ENCODE measurements at places on chromosomes 1 and 21.

GRCh38 chr1:153945795-153946621, 510 bp downstream of the DENND4B start:
- peak; percentile 44 for DNase-seq

DNA sequence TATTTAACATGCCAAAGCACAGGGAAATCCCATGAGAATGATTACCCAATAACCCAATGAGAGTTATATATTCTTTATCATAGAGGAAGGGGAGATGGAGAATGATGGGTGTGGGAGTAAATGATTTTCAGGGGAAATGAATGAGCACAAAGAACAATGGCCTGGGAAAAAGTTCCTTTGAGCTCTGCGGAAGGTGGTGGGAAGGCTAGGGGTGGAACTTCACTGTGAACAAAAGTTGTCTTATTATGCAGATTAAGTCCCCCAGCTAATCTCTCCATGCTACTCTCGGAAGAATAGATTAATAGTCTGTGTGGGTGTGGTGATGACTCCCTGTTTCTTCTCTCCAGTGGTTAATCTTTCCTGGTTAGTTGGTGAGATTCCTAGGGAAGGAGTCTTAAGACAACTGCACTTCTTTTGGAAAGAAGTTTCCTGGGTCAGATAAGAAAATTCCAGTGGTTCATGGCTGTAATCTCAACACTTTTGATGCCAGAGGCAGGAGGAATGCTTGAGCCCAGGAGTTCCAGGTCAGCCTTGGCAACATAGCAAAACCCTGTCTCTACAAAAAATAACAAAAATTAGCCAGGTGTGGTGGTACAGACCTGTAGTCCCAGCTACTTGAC, 71.6 kb downstream of the DNTTIP2 start:
- DNase-seq: no peak

- no peak for DNase-seq
These were observed 79.0 kb downstream of the MRPL37 start for GRCh38 chr1:54278941-54279422.

DNA sequence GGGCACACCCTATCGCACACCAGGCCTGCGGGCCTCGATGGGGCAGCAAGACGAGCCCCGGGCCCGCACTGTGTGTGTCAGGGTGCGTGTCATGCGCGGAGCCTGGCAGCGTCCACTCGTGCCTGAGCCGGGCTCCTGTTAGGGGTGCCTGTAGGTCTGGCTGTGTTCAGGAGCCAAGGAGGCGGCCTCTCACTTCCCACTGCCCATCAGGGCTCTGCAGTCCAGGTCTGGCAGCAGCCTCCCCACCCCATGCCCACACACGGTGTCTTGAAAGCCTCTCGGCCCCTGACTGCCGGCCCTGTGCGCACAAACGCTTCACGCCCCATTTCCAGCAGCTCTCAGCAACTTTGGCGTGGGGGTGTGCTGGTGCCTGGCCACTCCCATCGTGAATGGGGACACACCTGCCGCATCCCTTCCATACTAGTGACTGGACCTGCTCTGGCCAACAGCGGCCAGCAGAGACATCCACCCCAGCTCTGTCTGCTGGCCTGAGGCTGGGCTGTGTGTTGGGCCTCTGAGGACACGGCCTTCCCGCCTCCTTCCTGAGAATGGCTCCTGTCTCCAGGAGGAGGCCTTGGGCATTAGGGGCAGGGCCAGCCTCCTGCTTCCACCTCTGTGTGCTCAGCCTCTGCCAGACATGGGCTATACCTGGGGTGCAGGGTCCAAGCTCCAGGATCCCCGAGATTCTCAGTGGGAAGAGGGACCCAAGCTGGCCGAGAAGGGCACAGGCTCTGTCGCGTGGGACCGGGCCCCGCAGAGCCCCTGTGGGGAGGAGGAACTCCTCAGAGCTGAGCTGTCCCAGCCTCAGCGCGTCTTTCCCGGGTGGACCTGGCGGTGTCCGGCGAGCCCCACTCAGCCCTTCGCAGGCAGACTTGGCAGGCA, 41.8 kb upstream of the ACTRT2 start:
- no peak for DNase-seq

- peak; percentile 31 for DNase-seq
These were observed 64.0 kb downstream of the ITPKB start for GRCh38 chr1:226674892-226675714.

DNA sequence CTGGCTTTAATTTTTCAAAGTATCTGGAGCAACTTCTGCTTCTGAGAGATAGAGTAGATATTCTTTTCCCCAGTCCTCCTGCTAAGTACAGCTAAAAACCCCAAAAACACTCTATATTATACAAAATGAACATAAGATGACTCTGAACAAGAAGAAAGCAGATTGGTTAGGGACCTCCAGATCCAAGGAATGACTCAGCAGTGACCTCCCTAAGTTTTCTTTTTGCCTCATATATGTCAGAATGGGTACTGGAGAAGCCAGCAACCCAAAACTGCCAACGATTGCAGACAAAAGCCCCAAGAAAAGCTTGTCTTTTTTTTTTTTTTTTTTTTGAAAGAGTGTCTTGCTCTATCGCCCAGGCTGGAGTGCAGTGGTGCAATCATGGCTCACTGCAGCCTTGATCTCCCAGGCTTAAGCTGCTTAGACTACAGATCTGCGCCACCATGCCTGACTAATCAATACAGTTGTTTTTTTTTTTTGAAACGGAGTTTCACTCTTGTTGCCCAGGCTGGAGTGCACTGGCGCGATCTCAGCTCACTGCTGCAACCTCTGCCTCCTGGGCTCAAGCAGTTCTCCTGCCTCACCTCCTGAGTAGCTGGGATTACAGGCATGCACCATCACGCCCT, 22.7 kb downstream of the NDUFS5 start:
- no peak for DNase-seq

All from stimulated activated CD8-positive, alpha-beta memory T cell treated with anti-CD3 and anti-CD28 coated beads, Interleukin-15, amount 100 ng/mL, for 24 hours (primary cell).